ENCODE measurements at places on chromosomes 13 and 19.

- no peak for DNase-seq
These were observed 838 bp downstream of the AKAP11 start for GRCh38 chr13:42272804-42273175.

DNA sequence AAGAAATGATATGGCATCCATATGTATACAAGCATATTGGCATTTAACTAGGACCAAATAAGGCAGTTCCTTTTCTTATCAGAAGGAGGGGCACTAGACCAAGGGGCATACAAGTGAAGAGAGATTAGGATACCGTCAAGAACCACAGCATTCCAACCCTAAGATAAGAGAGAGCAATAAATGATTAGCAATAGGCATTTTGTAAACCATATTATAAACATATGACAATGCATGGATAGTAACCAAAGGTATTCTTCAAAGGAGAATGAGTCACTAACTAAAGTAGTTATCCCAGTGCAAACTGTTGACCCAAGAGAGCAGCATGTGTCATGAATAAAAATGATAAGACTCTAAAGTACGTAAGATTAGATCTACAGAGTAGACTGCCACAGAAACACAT, 500.9 kb upstream of the HTR2A start:
- DNase-seq, result no peak

DNA sequence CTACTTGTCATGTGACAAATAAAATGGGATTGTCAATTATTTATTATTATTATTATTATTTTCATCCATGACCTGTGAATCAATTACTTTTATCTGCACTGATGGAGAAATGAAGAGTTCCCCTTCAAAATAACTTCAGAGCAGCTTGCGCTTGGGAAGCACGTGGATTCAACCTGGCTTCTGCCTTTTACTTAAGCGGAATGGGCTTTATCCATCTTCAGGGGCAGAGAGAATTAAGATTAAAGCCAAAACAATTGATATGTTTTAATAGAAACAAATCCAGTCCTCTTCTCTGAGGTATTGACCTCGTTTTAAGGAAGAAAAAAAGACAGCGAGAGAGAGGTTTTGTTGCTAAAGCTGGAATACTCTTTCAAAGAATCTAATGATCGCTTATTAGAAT, 876 bp downstream of the SACS start:
- no peak for DNase-seq

GRCh38 chr13:108037348-108037747, 178.0 kb downstream of the LIG4 start:
- no peak for DNase-seq

DNA sequence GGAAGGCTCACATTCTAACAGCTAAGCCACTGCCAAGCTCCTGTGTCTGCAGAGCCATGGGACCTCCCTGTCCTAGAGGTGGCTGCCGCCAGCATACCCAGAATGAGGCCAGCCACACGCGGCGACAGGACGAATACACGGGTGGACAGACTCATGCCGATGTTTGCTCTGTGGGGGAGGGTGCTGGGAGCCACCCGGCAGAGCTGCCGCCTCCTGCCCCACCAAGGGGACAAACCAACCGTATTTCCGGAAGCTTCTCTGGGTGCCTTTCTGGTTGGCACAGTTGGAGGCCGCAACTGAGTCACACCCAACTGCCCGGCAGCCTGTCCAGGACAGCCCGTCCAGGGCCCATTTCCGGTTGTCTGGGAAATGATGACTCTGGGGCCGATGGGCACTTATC, 20.3 kb downstream of the C13orf46 start:
- DNase-seq, result no peak

DNA sequence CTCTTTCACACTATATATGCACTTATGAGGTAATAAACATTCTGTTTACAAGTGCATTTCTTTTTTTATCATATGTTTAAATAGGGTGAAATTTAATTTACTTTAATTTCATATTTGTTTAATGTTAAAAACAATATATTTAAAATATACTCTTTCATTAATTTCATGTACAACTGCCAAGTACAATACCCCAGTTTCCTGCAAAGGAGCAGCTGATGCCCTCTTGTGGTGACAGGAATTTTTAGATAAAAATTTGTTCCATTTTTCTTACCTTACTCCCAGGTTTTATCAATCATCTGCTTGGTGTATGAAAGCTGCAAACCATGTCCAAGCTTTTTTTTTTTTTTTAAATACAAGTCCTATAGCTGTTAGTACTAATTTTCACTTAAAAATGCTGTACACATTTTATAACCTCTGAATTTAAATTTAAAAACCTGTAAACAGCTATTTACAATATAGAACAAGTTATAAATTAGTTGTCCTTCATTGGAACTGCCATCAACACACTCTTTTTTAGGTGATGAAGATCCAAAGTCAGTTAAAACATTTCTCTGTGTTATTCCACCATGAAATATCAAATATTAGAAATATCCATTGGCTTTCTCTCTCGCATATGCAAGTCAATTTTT, 4.9 kb downstream of the PCDH20 start:
- no peak for DNase-seq

DNA sequence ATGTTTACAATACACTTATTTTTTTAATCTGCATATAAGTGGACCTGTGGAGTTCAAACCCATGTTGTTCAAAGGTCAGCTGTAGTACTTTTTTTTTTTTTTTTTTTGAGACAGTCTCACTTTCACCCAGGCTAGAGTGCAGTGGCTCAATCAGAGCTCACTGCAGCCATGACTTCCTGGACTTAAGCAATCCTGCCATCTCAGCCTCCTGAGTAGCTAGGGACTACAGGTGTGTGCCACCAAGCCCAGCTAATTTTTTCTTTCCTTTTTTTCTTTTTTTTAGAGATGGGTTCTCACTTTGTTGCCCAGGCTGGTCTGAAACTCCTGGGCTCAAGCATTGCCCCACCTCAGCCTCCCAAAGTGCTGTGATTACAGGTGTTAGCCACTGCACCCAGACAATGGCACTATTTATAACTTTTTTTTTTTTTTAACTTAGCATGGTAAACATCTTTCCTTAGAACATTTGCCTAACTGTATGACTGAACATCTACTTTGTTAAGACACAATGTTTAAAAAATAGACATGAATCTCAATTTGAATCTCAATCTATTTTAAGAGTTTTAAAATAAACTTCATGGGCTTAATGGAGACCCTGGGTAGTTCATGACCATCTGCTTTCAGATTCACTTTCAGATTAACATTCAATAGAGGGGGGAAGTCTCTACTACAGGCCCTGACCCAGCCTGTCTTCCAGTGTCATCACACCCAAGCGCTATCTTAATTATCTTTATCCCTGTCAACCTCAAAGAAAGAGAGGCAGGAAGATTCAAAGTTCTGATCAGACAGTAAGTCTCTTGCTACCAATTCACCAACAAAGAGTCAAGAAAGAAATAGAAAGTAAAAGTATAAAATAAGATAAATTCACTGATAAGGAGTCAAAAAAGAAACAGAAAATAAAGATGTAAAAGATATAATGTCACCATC, 97.7 kb upstream of the DOCK9 start:
- no peak for DNase-seq

GRCh38 chr19:40589591-40590429, 11.4 kb upstream of the LTBP4 start:
- no peak for DNase-seq

DNA sequence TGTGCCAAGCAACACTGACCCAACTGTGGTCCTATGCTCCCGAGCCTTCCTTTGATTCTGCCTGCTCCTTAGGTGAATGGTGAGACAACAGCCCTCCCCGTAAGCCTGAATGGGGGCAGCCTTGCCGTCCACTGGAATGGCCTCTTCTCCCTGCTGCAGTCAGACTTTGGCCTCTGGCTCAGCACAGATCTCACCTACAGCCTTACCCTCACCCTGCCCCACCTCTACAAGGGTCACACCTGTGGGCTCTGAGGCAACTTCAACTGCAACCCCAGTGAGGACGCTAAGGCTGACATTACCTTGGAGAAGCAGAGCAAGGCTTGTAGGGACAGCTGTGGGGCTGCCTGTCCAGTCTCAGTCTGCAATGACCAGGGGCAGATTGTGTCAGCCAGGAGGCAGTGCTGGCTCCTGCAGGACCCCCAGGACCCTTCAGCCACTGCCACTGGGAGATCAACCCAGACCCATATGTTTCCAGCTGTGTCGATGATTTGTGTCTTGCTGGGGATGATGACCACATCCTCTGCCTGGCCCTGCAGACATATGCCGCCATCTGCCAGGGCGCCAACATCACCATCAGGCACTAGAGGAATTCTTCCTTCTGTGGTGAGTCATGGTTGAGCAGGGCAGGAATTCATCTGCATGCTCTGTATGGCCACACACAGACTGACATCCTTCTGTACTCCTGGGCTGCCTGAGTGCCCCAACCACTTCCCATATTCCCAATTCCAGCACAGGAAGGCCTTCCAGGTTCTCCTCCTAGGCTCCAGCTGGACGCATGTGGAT, 27.3 kb upstream of the FXYD3 start:
- DNase-seq, result no peak

DNA sequence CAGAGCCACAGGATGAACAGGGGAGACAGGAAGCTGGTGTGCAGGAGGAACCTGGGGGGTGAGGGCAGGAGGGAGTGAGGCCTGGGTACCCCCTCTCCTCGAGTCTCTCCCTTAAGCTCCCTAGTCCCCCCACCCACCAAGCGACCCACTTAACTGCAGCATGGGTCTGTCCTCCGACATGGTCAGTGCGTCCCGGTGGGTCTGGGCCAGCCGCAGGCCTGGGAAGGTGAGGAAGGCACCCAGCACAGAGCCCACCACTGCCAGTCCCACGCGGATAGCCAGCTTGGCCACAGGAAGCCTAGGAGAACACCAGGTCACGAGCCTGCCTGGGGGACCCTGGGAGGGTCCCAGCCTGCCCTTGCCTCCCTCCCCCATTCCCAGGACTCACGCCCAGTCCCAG, 16.9 kb downstream of the TMEM161A start:
- no peak for DNase-seq

- DNase-seq, result no peak
These were observed 500 bp downstream of the ZFP30 start for GRCh38 chr19:37654629-37655300.

GRCh38 chr13:107276936-107277335, 709.0 kb upstream of the ARGLU1 start:
- no peak for DNase-seq

- no peak for DNase-seq
These were observed 6.3 kb upstream of the SPIB start for GRCh38 chr19:50412419-50412818.

GRCh38 chr13:112969692-112970338, 801 bp downstream of the MCF2L start:
- no peak for DNase-seq

DNA sequence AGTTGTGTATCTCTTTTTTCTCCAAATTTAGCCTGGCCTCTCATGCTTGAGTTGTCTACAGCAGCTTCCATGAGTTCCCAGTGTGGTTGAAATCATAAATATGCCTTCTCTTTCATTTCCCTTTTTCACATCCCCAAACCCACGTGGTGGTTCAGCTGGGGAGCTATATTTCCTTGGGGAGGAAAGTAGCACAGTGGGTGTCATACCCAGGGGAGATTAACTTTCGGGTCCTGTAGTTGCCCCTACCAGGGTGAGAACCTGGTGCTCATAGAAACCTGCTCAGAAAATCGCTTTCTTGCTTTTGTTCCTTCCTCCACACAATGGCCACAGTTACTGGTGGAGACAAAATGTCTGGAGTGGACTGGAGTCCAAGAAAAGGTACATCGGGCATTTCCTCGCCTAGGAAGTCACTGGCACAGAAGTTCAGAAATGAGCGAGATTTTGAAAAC, 7.0 kb upstream of the LILRA4 start:
- DNase-seq, result no peak
